ENCODE measurements at places on chromosomes 13 and 19.
A peak's percentile ranks its signal among the peaks of the same experiment; 100 is the strongest.

- DNase-seq, result no peak
Measured at GRCh38 chr19:16509141-16510061, 13.2 kb downstream of the C19orf44 start.

DNA sequence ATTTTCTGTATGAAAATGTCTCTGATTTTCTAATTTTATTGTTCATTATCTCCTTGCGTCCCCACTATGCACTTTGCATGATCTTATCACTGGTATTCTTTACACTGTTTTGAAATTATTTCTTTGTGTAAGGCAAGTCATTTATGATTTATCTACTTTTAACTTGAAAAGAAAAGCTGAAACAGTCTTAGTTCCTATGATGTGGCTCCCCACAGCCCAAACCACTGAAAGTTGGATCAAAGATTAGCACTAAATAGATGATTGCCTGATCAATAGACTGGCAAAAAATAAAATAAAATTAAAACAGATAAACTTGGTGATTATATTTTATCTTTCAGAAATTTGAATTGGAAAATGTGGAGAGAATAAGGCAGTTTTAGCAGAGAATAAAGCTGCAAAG lies 1101.9 kb downstream of the PCDH9 start:
- no peak for DNase-seq

DNA sequence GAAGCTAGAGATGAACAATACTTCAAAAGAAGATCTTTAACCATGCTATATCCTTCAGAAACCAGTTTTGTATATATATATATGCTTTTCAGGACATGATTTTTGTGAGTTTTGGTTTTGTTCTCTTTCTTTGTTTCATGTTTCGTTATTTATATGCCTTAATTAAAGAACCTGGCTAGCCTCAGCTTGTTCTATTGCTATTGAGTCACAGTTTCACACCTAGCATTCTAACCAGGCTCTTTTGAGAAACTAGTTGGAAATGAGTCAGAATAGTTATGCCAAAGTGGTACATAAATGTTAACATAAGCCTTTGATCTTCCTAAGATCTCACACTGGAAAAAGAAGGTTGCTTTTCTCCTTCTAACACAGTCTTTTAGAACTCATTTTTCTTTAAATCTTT lies 1925.2 kb downstream of the OLFM4 start:
- no peak for DNase-seq

DNA sequence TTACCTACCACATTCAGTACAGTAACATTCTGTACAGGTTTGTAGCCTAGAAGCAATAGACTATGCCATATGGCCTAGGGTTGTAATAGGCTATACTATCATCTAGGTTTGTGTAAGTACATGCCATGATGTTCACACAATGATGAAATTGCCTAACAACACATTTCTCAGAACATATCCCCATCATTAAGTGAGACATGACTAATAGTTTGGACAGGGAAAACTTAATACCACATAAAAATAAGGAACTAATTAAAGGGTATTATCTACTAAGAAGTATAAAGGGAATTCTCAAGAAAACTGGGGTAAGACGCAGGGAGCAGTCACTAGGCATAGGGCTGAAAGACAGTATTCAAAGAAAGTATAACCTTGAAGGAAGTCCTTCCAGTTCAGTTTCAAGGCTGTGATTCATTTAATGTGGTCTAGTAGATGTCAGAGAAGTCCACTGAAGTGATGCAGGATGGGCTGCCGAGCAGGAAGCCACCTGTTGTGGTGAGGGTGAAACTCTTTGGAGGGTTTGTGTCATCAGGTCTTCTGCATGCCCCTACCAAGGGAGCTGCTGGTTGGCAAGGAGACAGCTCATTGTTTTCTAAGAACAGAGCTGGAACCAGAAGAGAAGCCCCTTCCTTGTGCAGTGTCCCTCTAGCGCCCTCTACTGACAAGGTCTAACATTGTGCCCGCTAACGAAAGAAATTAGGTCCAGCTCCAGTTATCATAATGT lies 122.9 kb downstream of the OLFM4 start:
- DNase-seq, result peak; percentile 60

DNA sequence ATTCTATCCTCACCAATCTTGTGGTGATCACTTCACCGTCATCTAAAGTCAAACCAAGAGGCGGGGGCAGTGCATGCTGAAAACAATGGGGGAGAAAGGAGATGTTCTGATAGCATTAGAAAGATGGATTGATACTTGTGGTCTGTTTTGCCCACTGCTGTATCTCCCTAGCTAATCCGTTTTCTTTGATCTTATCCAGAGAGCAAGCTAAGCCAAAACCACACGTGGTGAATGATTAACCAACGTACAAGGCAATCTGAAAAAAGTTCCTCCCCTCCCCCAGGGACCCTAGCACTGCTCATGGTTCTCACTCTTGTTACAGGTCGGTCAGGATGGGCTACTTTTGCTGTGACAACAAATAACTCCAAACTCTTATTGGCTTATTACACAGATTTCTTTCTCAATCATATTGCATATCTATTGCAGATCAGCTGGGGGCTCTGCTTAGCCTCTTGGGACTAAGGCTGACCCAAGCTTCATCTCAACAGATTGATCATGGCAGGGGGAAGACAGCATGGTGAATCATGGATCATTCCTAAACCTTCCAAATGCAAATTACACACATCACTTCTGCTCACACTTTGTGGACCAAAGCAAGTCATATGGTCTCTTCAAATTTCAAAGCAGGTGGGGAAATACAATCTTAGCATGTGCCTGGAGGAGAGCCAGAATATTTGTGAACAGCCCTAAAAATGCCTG lies 11.9 kb upstream of the C13orf42 start:
- no peak for DNase-seq

- DNase-seq, result no peak
Measured at GRCh38 chr13:113361406-113361805, 2.5 kb downstream of the GRTP1 start.

- peak; percentile 35 for DNase-seq
Measured at GRCh38 chr19:33864311-33864850, 67.7 kb downstream of the KCTD15 start.

DNA sequence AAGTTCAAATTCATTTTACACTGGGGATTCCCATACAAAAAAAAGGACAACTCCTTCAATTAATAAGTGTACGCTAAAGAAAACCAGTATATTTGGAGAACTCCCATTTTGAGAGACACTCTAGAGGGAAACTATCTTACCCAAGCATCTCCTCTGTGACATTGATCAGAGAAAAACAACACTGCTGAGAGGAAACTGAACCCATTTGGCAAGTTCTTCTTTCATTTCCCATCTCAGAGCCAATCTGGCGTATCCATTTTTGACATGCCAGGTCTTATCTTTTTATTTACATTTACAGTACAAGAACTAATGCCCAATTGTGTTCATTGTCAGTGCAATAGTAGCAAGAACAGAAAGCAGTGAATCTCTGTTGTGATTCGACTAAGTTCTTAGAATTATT lies 30.1 kb downstream of the LIG4 start:
- DNase-seq, result no peak

GRCh38 chr13:98171900-98172589 lies 5.0 kb downstream of the RNF113B start:
- no peak for DNase-seq

GRCh38 chr13:38981096-38981495 lies 9.5 kb downstream of the STOML3 start:
- DNase-seq, result no peak

GRCh38 chr19:41907994-41908615 lies 20.1 kb downstream of the ERFL start:
- DNase-seq, result no peak

- no peak for DNase-seq
Measured at GRCh38 chr13:74555651-74556420, 421.6 kb upstream of the KLF12 start.

GRCh38 chr13:23510979-23511735 lies 59.1 kb upstream of the TNFRSF19 start:
- DNase-seq, result no peak

DNA sequence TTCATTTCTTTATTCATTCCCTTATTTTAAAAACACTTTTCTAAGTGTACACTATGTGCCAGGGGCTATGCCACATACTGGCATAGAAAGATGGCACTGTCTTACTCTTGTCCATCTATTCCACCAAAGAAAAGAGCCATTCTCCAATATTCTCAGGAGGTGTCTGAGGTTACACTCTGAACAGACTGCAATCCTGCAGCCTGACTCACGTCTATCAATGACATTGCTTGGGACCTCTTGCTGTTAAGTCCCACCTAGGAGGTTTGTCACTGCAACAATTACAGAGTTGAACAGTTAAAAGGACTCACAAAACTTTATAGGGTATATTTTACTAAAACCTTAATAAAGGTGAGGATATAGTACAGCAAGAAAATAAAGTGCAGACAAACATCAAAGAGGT lies 512.9 kb upstream of the HTR2A start:
- no peak for DNase-seq

GRCh38 chr19:48966541-48967345 lies 1.6 kb downstream of the FTL start:
- DNase-seq, result no peak

DNA sequence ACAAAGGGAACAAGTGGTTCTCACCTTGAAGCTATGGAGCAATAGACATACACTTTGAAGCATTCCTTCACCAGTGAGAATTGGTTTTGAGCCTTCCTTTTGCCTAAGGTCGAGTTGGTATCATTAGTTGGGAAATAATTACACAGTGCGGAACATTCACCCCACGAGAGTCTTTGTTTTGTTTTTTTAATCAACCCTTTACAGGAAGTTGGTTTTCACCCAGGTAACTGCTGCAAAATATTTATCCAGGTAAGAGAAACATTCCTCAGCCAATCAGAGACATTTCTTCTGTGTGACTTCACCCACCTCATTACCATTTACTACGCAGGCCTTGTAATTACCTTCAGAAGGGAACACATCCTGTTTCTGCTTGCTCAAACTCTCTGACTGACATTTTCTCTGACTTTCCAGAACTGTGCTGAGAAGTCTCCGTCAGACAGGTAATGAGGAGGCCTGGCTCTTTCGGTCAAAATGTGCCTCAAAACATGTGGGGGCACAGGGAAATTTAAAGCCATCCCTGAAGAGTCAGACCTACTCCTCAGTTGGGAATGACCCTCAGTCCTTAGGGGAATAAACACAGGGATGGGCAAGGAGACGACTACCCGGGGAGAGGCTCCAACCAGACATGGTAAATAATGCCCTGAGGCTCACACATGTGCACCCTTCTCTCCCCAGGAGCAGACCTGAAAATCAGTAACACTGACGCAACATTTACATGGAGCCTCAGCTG lies 22.7 kb upstream of the SERP2 start:
- no peak for DNase-seq

- DNase-seq, result no peak
Measured at GRCh38 chr13:26420282-26420960, 137.1 kb upstream of the WASF3 start.

GRCh38 chr19:926589-927350 lies 935 bp downstream of the ARID3A start:
- DNase-seq, result peak; percentile 70

GRCh38 chr19:57830071-57830602 lies at the start of gene ZNF587B:
TSS of gene ZNF587B (plus strand) at chr19:57830299. CDS start at chr19:57830529, 230 bp downstream.
- DNase-seq, result peak; percentile 63

DNA sequence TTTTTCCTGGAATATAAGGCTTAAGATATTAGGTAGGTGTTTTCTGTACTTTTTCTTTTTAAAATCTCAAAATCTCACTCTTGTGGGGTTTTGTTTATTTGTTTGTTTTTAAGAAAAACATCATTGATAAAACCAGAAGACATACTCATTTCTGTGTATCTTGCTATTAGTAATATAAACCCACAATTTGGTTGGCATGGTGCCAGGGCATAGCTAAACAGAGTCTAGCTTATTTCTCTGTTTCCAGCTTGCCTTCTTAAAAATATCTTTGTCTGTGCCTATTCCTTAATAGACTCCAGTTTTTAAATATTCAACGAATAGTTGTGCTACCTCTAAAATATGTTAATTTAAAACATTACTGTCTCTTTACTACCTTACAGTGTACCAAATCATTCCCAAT lies 1121.9 kb upstream of the PCDH20 start:
- no peak for DNase-seq

DNA sequence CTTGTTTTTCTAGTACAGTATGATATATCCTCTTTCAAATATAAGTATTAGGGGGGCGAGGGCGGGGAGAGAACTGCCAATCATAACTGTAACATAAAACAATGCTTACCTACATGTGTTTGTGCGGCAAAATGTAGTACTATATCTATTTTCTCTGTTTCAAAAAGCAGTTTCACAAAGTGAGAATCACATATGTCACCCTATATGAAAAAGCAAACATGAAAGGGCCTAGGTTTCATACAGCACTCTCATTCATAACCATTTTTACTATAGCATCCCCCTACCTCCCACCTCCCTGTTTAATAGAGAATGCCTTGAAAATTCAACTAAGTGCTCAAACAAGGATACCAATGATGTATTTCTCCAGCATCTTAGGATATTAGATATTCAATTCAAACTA lies 5.2 kb downstream of the TGDS start:
- DNase-seq, result no peak

- no peak for DNase-seq
Measured at GRCh38 chr13:97438856-97439595, 5.1 kb downstream of the RAP2A start.

DNA sequence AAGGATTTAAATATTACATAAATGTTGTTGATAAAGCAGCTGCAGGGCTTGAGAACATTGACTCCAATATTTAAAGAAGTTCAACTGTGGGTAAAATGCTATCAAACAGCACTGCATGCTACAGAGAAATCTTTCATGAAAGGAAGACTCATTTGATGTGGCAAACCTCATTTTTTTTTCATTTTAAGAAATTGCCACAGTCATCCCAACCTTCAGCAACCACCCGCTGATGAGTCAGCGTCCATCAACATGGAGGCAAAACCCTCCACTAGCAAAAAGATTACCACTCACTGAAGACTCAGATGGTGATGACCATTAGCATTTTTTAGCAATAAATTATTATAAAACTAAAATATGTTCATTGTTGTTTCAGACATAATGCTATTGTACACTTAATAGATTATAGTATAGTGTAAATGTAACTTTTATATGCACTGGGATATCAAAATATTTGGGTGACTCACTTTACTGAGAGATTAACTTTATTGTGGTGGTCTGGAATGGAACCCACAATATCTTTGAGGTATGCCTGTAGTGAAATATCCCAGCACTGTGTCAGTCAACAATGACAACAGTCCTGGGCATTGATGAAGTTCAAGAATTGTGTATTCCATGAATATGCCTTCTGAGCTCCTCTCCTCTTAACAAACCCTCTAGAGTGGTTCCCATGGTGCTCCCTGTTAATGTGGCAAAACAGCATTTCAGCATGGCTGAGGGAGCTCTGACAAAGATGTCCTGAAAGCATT lies 52.4 kb upstream of the SOX21 start:
- no peak for DNase-seq

- no peak for DNase-seq
Measured at GRCh38 chr19:46838160-46838559, 12.5 kb downstream of the AP2S1 start.

GRCh38 chr13:114115191-114115671 lies 17.2 kb downstream of the RASA3 start:
- DNase-seq, result peak; percentile 65

GRCh38 chr13:35953537-35954206 lies 177.5 kb downstream of the DCLK1 start:
- DNase-seq, result peak; percentile 58

All from colonic mucosa (tissue), 4 donors.